GM19239 (cell line): ENCODE measurements at places on chromosomes 1 and 21.

GRCh38 chr1:162196387-162196786, 126.9 kb downstream of the NOS1AP start:
- no peak for DNase-seq

- DNase-seq, result no peak
These were observed 602 bp downstream of the SH3BGRL3 start for GRCh38 chr1:26280333-26281042.

DNA sequence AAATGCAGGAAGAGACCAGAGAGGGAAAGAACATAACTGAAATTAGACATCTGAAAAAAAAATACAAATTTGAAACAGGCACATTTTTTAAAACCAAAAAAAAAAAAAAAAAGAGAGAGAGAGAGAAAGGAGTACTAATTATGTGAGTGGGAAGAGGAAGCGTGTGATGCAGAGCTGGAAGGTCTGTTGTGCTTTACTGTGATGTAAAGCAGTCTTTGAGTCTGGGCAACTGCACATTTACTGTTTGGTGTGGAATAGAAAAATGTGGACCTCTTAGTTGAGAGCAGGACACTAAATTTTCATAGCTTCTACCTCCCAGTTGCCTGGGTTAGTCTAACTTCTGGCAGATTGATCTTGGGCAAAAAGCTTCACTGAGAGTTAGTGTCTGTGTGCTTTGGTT, 16.5 kb downstream of the LHX9 start:
- no peak for DNase-seq

DNA sequence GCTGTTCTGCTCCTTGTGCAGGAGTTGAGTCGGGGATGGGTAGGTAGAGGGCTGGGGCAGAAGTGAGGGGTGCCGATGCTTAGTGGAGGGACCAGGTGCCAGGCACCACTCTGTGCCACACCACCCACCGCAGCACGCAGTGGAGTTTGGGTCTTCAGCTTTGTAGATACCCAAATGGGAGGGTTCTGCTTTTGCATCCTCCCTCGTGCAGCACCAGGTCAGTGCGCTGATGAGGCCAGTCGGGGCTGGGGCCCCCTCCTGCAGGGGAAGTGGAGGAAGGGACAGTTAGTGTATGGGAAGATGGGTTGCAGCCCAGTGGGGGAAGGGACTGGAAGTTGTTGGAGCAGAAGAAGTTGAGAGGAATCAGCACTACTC, 244.0 kb downstream of the RHOU start:
- DNase-seq, result no peak

GRCh38 chr1:192966073-192966472, 93.1 kb downstream of the UCHL5 start:
- no peak for DNase-seq

DNA sequence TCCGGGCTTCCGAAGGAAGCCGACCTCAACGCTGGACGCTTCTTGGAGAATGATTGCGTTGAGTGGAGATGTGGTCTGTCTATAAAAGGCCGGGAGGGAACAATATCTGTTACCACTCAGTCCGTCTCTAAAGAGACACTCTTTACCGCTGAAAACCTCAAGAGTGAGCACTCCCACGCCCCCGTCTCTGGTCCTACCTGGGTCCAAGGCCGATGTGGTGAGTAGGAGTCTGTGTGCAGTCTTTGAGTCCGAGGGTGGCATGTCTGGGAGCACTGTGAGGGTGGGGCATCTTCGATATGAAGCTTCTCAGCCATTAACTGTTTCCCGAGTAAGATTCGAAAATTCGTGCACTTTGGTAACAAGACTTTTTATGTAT, 576 bp downstream of the ZFP69 start:
- DNase-seq, result no peak
